ENCODE measurements at places on chromosomes 3 and 15.

- no peak for DNase-seq
Observed at GRCh38 chr3:143414571-143415253, 295.1 kb downstream of the CHST2 start.

DNA sequence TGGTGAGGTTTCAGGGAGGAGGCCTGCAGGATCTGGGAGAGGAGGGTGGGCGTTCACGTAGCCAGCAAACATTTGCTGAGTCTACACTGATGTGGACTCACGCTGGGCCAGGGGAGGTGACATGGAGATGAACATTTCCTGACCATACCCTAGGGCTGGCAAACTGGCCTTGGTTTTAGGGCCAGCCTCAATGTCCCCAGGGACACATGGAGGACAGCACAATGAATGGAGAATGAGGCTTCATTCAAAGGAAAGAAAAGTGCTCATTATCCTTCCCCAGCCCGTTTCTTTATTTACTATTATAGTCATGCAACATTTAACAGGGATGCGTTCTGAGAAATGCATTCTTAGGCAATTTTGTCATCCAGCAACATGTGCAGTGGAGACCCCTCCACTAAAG, 26.8 kb downstream of the ACAN start:
- DNase-seq = no peak

DNA sequence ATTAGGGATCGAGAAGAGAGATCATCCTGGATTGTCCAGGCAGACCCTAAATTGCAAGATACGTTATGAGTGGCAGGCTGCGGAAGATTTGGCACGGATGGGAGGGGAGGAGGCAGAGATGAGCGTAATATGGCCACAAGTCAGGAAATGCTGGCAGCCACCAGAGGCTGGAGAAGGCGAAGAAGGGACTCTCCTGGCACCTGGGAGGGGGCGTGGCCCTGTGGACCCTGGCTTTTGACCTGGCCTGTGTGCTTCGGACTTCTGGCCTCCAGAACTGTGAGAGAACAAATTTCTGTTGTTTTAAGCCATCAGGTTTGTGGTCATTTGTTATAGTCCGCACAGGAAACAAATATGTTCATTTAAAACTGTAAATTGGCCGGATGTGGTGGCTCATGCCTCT, 31.9 kb upstream of the IGF1R start:
- DNase-seq = no peak

GRCh38 chr3:185927501-185928200, 10.2 kb downstream of the TRA2B start:
- DNase-seq = no peak

GRCh38 chr15:40449275-40449674, 8.5 kb downstream of the BAHD1 start:
- DNase-seq = no peak

DNA sequence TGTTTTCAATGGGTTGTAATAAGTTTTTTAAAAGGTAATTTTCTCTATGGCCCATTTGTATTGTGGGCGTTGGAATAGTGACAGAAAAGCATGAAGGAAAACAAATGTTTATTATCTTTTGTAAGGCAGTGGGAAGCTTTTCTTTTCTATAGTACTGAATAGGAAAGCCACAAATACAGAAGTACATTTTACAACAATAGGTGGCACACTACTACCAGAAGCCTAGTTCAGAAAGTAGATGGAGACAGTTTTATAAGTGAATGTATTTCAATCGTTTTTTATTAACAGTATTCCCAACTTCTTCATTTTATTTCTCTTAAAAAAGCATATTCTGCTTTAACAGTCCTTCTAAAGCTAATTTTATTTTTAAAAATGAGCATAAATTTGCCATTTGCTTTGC, 296.7 kb downstream of the PTPRG start:
- DNase-seq = no peak

GRCh38 chr3:15438983-15439382, 11.6 kb downstream of the EAF1 start:
- DNase-seq = no peak

GRCh38 chr15:50046867-50047266, 72.2 kb downstream of the ATP8B4 start:
- no peak for DNase-seq

DNA sequence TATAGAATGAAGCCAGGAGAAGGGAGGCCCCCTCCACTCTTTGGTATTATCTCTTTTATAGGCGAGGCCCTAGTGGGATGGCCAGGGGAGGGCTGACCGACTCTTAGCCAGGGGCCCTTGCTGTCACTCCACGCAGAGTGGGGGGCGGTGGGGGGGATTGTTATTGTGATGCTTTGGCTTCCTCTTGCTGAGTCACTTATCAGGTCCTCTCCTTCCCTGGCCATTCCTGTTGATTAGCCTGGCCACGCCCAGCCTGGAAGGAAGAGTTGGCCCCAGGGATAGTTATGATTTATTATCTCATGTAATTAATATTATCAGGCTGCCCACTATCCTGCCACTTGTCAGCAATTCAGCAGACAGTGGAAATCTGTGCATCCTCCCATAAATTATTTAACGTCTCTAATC, 25.5 kb upstream of the SKOR1 start:
- no peak for DNase-seq

DNA sequence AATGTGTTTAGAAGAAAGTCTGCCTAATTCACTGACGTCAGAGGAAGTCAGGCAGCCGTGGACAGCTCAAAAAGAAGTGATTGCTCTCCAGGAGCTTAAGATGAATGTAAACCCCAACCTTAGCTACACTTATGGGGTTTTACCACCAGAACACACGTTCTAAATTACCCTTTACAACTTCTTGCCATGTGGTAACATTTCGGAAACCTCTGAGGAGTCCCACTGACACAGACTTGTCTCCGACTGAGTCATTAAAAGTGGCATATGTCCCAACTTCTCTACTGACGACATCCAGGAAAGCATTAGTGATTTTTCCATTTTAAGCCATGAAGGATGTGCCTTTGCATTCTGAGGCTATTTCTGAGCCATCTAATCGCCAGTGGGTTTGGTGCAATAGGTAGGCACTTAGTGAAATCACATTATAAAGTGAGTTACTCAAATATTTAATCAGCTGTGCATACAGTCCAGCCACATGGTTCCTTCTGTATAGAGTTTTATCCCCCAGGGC, 32.4 kb downstream of the C2CD4A start:
- DNase-seq = no peak

- DNase-seq = no peak
Observed at GRCh38 chr3:10570196-10570946, 65.0 kb upstream of the ATP2B2 start.
